ENCODE measurements at places on chromosomes 3 and 15.
A peak's percentile ranks its signal among the peaks of the same experiment; 100 is the strongest.

GRCh38 chr15:91271565-91272153 is 171.6 kb downstream of the SV2B start:
- peak; percentile 28 for DNase-seq

- no peak for DNase-seq
These were observed 13.3 kb upstream of the KIF23 start for GRCh38 chr15:69400850-69401249.

DNA sequence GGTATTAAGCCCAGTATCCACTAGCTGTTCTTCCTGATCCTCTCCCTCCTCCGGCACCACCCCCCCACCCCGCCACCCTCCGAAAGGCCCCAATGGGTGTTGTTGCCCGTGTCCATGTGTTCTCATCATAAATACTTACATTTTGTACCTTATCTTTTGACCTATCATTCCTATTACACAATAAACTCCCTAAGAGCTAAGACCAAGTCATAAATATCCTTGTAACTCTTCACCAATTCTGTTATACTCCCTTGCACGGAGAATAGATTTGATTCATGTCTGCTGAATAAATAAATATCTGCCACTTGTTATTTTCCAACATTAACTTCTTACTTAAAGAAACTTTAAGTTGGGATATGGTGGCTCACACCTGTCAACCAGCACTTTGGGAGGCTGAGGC is 43.9 kb downstream of the SHQ1 start:
- no peak for DNase-seq

- DNase-seq, result no peak
These were observed 18.9 kb upstream of the TIGIT start for GRCh38 chr3:114274929-114275328.

DNA sequence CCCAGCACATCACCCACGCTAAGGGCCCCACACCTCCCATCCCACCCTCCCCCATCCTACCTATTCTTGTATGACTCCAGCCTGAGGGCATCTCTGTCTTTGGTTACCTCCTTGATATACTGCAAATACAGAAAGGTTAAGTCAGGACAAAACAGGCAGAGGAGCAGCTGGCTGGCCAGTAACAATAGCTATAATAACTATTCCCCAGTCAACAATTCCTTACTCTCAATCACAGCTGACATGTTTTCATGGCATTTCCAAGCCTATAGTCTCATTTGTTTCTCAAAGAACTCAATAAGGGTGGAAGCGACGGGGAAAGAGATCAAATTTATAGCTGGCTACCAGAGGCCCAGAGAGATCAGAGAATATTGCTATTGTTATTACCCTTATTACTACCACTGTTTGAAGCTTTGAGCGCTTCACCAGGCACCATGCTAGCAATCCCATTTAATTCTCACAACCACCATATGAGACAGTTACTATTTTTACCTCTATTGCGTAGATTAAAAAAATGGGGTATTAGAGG is 93.0 kb upstream of the C2CD4B start:
- DNase-seq, result no peak

- DNase-seq, result no peak
These were observed 5.5 kb upstream of the RNF111 start for GRCh38 chr15:58981808-58982475.

DNA sequence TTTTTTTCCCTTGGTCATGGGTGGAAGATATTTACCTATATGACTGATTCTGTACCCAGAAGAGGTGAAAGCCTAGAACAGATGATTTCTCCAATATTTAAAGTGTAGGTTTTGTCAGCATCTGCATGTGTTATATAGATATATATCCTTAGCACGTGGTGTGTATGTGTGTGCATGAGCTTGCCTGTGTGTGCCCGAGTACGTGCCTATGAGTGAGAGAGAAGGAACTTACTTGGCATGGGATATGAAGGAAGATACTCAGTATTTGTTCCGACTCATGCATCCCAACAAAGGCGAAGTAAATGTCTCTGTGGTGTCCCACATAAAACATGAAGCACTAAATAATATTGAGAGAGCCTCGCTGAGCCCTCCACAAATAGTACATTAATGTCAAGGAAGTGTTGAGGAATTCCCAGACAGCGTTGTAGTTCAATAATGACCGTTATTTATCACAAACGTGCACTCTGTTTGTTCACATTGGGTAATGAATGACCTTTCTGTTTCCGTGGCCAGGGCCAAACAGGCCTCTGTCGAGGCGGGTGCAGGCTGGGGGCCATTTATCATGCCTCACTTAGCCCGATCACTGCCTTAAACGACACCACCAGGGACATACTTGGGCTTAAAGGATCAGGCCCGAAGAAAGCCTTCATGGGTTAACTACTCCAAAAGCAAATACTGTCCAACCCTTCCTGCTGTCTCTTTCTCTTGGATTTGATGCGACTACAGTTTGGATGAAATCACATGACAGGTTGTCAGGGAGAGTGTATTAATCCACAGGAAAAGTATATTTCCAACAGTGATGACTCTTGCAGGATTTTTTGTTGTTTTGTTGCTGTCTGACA is 267.7 kb downstream of the PTPRG start:
- DNase-seq, result peak; percentile 57

- DNase-seq, result no peak
These were observed 10.6 kb downstream of the IL17RB start for GRCh38 chr3:53856964-53857363.

- DNase-seq, result no peak
These were observed 245.2 kb downstream of the IL20RB start for GRCh38 chr3:137202941-137203340.

- DNase-seq, result no peak
These were observed 231.6 kb downstream of the ZIC1 start for GRCh38 chr3:147640781-147641180.

GRCh38 chr15:85168642-85169173 is 187.1 kb downstream of the PDE8A start:
- DNase-seq, result peak; percentile 33

GRCh38 chr15:83413054-83413719 is 34.0 kb upstream of the SH3GL3 start:
- DNase-seq, result no peak

DNA sequence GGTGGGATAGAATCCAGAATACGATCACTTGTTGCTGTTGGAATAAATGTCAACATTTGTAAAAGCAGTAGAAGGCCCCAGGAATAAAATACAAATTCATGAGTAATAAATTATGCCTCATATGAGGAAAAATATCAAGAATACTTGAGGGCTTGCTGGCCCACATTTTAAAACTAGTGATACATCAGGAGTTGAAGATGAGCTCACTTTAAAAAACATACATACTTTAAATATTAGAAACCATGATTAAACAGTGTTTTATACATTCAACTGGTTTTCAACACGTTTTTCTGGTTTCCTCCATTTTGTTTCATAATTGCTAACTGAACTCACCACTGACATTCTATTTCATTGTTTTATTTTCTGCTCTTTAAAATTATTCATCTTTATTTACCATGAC is 141.4 kb downstream of the TFG start:
- no peak for DNase-seq

GRCh38 chr3:156477323-156477722 is 77.6 kb downstream of the SSR3 start:
- no peak for DNase-seq

- DNase-seq, result no peak
These were observed 40.2 kb upstream of the MAPKBP1 start for GRCh38 chr15:41734079-41734478.

DNA sequence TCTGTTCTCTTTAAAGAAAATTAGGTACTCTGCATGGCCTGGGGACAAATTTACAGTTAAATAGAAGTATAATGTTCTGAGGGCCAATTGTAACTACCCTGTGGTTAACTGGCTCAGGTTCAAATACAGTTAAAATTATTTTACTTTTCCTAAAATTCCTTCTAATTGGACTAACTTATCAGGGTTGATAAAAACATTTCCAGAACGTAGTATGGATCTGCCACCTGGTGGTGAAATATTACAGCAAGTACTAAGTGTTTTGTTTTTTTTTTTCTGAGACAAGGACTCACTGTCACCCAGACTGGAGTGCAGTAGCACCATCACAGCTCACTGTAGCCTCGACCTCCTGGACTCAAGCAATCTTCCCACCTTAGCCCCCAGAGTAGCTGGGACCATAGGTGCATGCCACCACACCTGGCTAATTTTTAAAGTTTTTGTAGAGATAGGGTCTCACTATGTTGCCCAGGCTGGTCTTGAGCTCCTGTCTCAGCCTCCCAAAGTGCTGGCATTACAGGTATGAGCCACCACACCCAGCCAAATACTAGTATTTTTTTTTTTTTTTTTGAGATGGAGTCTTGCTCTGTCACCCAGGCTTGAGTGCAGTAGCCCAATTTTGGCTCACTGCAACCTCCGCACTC is 29.2 kb downstream of the NEO1 start:
- DNase-seq, result peak; percentile 38

DNA sequence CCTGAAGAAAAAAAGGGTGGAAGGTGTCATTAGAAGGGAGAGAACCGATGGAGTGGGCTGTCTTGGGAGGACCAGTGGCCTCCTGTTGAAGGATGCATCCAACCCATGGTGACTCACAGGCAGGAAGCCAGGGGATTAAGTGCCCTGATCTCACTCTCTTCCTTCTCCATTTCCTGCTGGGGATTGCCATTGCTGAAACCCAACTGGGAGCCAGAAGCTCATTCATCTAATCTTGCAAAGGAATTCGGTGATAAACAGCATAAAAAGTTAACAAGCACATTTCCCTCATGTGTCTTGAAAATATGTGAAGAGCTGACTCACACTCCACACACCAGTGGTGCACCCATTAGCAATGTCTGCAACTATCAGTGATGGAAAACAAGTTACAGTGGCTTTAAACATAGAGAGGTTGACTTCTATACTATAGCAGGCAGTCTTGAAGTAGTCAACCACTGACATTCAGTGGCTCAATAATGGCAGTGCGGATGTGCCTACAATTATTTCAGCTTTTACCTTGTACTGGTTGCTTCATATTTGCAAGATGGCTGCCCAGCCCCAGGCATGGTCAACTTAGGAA is 12.8 kb upstream of the CSRNP1 start:
- DNase-seq, result no peak

- no peak for DNase-seq
These were observed 252.6 kb downstream of the UBE2E2 start for GRCh38 chr3:23455775-23456174.

DNA sequence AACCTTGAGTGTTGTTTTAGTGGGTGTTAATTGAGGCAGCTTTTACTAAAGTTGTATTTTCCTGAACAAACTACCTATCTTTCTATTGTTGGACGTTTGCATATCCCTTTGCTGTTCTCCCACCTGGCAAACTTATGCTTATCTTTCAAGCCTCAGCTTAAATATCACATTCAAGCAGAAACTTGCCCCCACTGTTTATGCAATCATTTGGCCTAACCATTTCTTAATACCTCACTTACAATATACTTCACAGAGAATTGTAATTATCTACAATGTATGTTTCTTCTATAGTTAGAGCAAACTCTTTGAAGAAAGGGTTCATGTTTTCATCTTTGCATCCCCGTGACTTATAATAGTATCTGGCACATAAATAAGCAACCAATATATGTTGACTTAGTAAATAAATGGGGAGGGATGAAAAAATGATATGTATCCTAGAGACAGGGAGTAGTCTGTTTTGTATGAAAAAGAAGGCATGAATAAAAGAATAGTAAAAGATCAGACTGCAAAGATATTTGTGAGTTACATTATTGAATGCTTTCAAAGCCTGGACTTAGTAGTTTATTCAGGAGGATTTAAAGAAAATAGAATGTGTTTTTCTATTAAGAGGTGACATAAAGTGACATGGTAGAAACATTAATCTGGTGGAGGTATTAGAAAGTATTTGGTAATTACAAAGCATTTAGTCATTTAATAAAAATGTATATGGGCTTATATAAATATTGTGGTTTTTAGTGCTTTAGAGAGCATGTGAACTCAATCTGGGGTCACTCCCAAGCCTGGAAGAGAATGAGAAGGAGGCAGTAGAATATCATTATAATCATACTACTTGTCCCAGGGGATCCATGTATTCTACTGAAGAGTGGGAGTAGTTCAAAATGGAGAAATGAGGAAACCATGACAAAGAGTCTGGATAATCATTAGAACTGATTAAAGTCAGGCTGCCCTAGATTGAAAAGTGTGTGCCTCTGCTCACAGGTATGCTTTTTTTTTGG is 60.0 kb upstream of the DCBLD2 start:
- DNase-seq, result no peak

DNA sequence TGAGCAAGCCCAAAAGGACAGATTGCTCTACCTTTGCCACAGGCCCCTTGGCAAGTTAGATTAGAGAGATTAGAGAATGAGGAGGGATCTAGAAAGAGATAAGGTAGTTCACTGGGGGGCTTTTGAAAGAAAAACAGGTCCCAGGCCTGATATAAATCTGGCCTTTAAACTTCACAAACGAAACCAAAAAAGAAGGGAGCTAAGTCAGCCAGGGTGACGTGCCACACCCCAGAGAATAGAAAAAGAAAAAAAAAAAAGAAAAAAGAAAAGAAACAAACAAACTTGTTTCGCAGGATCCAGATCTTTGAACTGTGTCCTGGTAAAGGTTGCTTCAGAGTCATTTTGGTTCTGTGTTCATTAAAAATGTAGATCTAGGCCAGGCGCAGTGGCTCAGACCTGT is 3.6 kb downstream of the KAT2B start:
- DNase-seq, result no peak

GRCh38 chr15:70116317-70116716 is 18.6 kb upstream of the TLE3 start:
- no peak for DNase-seq

DNA sequence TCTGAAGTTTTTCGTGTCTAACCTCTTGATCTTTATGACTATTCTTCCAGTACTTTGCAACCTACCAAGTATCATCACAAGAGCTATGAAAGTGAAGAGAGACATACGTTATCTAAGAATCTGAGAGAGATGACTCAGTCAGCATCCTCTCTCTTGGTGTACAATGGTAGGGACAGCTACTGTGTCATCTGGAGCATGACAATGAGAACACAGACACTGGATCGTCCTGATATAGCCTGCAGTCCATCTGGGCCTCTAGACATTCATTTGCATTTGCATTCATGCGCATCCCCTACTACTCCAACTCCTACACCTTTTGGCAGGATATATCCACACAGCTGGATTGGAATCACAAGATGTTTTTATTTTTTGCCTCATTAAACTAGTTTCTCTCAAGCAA is 115.2 kb downstream of the PEX5L start:
- DNase-seq, result no peak

DNA sequence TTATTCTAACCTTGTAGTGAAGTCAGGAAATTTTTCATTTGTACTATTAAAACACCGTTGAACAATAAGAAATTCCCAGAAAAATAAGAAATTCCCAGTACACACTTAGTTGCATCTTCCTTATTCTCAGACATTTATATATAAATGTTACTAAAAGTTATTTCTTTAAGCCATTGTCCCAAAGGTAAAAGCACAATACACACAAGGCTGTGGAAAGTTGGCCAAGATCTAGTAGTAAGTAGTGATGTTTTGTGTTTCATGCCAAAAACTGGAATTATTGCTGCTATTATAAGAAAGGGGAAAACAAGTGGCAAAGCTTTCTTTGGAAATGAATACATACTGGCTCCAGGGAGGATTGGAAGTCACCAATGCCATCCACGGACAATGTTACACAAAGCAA is 802.5 kb upstream of the DPPA4 start:
- no peak for DNase-seq

GRCh38 chr3:74469151-74469550 is 145.3 kb downstream of the CNTN3 start:
- DNase-seq, result no peak

- DNase-seq, result no peak
These were observed 242.9 kb downstream of the SLC9A9 start for GRCh38 chr3:143605233-143605950.

All from dermis microvascular lymphatic vessel endothelial cell (primary cell).